ENCODE measurements at places on chromosomes 7 and 10.

DNA sequence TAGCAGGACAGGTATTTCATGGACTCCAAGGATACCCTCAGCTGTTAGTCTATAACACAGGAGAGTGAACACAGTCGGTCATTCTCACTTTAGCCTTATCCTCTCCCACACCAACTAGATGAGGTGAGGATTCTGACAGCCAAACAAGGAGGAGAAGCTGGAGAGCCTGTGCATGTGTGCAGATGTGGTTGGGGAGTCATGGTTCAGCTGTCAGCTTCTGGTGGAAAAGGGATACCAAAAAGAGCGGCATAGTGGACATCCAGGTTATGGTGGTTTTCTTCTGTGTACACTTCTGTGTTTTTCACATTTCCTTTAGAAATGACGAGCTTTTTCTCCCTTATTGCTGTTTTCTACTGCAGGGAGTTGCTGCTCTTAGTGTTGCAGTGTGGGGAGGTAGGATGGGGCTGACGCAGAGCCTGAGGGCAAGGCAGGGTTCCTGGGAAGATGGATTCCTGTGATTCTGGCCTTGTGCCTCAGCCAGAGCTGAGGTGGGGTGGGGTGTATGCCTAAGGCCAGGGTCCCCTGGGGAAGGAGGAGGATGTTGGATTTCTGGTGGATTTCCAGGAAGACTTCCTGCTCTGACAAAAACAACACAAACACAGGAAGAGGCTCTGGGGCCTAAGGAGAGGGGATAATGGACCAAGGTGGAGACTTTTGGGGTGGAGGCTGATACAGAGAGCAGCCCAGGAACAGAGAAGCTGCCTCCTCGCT lies 26.6 kb downstream of the PLAU start:
- DNase-seq, result no peak

DNA sequence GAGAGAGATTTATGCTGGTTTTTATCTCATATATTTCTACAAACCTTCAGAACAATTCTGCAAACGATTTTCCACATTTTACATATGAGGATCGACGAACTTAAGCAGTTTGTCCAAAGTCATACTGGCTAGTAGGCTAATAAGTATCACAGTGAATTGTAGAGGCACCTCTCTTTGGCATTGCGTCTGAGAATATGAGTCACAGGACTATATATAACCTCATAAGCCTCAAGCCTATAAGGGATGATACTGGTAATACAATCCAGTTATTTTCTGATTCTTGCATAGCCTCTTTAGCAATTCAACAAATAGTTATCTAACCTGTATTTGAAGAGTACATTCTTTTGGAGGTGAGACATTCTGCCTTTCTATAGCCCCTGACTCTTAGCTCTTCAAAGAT lies 129.8 kb downstream of the GPR158 start:
- DNase-seq, result no peak

DNA sequence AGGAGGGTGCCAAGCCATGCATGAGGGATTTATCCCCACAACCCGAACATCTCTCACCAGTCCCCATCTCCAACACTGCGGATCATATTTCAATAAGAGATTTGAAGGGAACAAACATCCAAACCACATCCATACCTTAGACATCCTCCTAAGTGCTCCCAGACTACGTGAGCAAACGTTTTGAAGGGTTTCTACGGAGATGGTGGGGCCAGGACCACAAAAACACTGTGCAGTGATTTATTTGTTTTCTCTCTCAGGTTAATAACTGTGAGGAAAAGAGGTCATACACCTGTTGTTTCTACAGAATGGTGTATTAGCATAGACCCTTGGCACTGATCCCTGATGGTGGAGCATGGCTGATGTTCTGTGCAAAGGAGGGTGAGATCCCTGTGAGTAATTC lies 277.8 kb downstream of the FRMD4A start:
- no peak for DNase-seq

DNA sequence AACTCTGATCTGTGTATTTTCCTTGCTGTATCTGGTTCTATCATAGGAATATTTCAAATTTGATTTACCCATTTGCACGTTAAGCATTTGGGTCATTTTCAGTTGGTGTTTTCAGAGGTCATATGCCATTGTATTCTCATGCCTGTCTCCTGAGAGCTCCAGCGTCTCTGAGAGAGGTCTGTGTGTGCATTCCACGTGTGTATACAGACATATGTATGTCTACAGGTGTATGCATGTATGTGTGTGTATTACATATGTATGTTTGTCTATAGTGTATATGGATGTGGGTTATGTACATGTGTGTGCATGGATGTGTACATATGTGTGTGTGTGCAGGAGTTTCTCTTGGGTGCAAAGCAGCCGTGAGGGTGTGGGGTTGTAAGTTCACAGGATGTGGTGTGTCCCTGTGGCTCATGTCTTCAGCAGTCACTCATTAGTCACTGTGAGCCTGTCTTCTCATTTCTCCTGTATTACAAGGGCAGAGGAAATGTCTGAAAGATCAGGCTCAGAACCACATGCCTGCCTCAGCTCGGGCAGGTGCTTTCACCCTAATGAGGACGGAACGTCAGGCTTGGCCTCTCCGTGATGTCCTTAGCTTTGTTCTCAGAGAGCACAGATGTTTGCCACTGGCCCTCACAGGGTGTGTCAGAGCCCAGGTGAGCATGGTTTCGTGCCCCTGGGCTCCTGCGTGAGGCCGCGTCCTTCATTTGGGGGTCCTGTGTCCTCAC lies 101.6 kb downstream of the NKX6-2 start:
- no peak for DNase-seq

DNA sequence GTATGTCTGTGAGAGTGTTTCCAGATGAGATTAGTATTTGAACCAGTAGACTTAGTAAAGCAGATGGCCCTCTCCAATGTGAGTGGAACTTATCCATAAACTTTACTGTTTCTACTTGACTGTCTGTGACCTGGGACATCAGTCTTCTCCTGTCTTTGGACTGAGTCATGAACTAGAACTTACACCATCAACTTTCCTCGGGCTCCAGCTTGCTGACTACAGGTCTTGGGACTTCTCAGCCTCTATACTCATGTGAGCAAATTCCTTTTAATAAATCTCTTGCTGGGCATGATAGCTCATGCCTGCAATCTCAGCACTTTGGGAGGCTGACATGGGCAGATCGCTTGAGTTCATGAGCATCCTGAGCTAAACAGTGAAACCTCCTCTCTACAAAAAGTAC lies 25.7 kb upstream of the WAPL start:
- DNase-seq, result no peak

DNA sequence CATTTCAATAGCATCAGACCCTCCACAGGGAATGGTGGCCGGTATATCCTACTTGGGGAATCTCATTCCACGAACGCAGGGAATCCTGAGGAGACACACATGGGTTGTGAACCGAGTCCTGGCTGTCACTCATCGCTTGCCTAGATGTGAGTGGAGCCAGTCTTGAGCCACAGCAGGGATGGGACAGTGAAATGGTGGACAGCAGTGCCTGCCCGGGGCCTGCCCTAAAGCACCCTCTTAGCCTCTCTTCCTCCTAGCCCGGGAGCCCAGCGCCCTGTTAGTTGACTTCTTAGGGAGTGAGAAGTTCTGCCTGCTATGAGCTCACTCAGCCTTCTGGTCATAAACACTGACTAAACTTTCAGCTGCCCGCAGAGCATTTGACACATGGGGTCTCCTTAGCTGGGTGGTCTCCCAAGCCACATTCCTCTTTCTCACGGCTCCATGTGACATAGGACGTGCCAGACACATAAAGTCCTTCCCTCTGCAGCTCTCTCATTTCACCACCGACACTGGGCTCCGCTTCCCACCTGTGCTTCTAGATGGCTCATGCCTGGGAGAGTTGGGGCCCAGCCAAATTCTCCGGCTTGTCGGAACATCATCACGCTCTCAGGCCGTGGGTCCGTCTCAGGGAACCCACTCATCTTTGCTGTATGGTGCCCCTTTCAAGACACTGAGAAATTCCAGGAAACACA lies 60.9 kb downstream of the TCERG1L start:
- DNase-seq, result no peak

GRCh38 chr7:69625238-69625637 lies 27.0 kb downstream of the AUTS2 start:
- DNase-seq, result no peak

DNA sequence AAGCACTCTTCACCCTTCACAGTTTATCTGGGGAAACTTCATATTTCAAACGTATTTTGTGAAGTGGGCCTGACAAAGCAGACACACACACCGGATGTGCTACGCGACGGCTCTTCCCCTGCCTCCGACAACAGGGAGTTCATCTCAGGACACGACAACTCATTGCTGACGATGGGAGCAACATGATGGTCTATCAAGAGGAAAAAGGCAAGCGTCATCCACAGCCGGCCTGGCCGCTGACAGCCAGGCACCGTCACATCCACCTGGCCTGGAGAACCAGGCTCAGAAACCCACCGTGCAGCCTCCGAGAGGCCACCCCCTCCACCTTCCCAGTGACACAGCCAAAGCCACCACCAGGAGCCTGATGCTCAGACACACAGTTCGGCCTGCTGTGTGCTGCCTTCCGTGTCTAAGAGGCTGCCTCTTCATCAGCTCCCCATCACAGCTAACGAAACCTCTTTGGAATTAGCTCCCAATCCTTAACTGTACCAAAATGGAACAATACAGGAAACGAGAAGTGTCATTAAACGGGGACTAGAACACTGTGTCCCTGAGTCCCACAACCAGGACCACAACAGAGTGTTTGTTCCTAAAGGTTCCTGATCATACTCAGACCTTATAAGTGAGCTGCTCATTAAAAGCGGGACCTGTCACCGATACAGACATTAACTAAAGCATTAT lies 76.7 kb downstream of the SFMBT2 start:
- DNase-seq, result no peak

DNA sequence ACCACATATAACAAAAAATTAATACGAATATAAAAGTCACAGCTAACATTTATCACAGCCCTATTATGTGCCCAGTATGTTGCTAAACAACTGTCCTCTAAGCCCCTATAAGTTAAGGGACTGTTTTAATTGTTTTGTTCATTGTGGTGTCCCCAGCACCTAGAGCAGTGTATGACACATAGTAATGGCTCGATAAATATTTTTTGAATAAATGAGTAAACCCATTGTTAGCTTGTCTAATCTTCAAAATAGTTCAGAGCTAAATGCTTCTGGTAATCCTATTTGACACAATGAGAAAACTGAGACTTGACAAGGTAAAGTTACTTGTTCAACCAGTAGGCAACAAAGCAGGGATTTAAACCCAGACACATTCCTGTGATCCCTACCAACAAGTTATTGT lies 78.4 kb upstream of the NEUROD6 start:
- DNase-seq, result no peak

DNA sequence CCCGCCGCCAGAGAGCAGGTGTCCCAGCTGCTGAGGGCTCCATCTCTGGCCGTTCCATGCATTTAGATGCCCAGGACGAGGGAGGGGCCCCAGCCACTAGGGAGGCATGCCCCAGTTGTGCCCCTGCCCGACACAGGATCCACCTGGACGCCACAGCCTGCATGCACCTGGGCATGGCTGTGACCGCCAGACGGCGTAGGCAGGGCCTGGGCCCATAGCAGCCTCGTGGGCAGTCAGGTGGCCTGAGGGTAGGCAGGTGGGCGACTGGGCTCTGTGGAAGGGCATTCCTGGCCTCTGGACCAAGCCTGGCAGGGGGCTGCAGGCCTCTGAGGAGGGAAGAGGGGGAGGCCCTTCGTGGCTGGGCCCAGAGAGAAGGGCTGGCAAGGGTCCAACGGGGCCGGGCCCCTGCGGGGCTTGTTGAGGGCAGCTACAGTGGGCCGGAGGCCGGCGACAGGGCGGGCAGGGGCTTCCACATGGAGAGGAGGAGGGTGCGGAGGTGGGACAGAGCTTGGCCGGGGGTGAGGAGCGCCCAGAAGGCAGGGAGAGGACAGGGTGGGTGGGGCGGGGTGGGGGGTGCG lies 76.0 kb upstream of the NKX6-2 start:
- DNase-seq, result no peak

DNA sequence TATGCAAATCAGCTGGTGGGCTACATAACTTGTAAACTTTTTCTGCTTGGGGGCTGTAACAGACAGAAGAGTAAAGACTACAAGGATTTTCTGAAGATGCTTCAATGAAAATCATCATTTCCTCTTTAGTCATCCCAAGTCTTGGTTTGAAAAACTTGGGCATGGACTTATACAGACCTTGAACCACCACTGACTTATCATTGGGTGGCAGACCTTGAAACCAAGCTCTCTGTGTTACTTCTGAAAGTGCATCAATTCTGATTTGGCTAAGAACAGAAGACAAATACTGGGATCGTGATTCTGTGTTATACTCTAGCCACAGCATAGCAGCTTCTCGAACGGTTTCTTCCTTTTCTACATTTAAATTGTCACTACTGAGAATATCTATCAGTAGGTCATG lies 21.3 kb downstream of the KBTBD2 start:
- no peak for DNase-seq

DNA sequence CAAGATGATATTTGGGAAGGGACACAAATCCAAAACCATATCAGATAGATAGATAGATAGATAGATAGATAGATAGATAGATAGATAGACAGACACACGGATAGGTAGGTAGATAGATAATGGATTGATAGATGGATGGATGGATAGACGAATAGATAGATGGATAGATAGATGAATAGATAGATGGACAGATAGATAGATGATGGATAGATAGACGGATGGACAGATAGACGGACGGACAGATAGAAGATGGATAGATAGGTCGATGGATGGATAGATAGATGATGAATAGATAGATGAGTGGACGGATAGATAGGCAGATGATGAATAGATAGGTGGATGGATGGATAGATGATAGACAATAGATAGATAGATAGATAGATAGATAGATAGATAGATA lies 39.8 kb downstream of the NPTX2 start:
- DNase-seq, result no peak

Measured in GM04503 (cell line).